ENCODE measurements at places on chromosomes 3 and 15. TPM values are rescaled to one million over a fixed set of nuclear protein-coding genes. Genes with fewer than 3 reads are reported as not detected.

Gene BBX
- 45.0 TPM for total RNA-seq

Gene PPP1R14D
- 0.25 TPM for total RNA-seq

Gene ATP13A5
- not detected for total RNA-seq

- no peak for DNase-seq
- H3K27ac ChIP-seq: peak overlapping the region; percentile 30
- peaks cover 57% of the 10 kb centered on the region for H3K36me3 ChIP-seq
Observed at GRCh38 chr3:66450390-66451022, 50.3 kb downstream of the LRIG1 start.

DNA sequence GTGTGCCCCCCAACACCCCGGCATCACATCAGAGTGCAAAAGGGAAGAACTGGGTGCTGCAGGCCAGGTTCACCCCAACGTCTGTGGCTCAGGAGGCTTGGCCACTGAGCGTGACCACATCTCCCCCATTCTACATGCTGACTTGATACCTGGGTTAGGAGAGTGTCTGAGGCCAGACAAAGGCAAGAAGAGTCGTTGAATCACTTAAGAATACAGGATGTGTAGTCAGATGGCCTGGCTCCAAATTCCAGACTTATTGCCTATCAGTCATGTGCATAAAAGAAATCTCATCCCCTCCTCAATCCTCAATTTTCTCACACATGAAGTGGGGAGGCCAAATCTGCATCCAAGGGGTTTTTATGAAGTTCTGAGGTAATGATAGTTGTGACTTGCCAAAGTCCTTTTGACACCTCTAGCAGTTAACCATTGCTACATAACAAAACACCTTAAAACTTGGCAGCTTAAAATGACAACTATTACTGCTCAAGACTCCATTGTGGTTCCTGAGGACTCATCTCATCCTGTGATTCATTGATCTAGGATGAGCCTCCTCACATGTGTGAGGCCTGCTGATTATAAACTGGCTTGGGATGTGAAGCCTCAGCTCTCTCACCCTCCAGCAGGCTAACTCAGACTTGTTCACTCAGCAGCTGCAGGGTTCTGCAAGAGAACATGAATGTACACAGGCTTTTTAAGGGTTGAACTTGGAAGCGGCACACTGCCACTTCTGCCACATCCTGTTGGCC is 138.8 kb upstream of the TLE3 start:
- H3K27ac ChIP-seq: no peak overlapping the region
- H3K36me3 ChIP-seq: peaks cover 14% of the 10 kb centered on the region
- H3K4me1 ChIP-seq: no peaks in the 10 kb centered on the region
- peaks cover 4% of the 10 kb centered on the region for H3K27me3 ChIP-seq
- no peak overlapping the region for H3K4me3 ChIP-seq
- no peak for DNase-seq

DNA sequence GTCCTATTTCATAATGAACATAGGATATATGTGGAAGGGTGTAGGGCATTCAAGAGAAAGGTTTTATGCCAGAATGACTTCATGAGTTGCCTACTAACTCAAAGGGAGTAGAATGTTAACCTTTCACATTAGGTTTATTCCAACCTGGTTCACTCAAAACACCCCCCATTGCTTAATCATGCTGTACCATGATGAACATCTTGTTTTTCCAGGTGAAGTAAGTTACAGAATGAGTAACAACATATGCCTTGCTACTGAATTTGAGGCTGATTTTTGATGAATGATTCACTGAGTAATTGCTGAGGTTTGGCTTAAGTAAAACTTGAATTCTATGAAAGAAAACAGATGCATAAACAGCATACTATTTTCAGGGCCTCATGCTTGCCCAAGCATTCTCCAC is 5.9 kb upstream of the CLDN16 start:
- no peak for DNase-seq
- no peaks in the 10 kb centered on the region for H3K27me3 ChIP-seq
- H3K4me1 ChIP-seq: peaks cover 12% of the 10 kb centered on the region
- no peaks in the 10 kb centered on the region for H3K36me3 ChIP-seq

Gene IL17RB
- 5.6 TPM for total RNA-seq

GRCh38 chr15:64982472-64982871 is 7.2 kb downstream of the SPG21 start:
- H3K27ac ChIP-seq: no peak overlapping the region
- H3K27me3 ChIP-seq: no peaks in the 10 kb centered on the region
- H3K4me1 ChIP-seq: peaks cover 28% of the 10 kb centered on the region

DNA sequence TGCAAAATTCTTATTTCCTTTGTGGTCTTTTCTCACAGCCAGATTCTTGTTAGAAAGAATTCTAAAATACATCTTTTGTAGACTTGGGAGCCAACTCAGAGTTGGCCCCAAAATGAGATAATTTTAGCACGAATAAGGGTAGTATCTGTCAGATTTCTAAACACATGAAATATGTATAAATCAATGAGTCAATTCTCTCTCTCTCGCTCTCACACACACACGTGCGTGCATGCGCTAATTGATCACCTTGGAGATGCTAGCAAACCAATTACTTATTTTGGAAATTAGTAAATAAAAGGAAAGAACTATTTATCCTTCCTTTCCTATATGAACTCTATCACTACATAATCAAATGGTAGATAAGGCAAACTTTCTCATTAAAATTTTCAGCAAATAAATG is 32.9 kb upstream of the PIK3R4 start:
- no peaks in the 10 kb centered on the region for H3K4me1 ChIP-seq
- no peak for DNase-seq
- no peaks in the 10 kb centered on the region for H3K36me3 ChIP-seq
- no peaks in the 10 kb centered on the region for H3K27me3 ChIP-seq
- no peak overlapping the region for H3K4me3 ChIP-seq

DNA sequence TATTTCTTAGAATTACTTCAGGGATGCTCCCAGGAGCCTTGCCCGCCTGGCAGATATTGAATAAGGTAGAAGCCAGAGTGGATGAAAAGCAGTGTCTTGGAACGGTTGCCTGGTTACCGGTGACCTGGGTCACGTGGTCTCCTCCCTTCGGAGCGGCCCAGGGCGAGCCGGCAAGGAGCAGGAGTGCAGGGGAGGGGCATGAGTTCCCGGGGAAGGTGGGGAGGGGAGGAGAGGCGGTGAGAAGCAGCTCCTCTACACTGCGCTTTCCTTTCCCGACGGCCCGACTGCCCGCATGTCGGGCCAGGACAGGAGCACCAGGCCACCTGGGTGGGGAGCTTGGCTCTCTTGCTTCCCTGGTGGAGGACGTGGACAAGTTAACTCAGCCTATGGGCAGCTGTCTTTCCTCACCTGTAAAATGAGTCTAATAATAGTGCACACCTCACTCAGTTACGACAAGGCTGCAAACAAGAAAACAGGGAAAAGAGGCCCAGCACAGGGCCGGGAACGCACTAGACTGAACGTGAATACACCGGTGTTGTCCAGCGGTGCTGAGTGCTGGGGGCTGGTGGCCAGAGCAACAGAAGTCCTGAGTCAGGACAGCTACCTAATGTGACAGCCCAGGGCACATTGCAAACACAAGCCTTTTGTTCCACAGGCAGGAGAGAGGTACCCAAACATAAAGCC is 198.3 kb downstream of the ADAMTS9 start:
- DNase-seq: peak; percentile 88
- H3K4me1 ChIP-seq: peaks cover 37% of the 10 kb centered on the region
- H3K27me3 ChIP-seq: peaks cover 25% of the 10 kb centered on the region
- H3K36me3 ChIP-seq: no peaks in the 10 kb centered on the region

DNA sequence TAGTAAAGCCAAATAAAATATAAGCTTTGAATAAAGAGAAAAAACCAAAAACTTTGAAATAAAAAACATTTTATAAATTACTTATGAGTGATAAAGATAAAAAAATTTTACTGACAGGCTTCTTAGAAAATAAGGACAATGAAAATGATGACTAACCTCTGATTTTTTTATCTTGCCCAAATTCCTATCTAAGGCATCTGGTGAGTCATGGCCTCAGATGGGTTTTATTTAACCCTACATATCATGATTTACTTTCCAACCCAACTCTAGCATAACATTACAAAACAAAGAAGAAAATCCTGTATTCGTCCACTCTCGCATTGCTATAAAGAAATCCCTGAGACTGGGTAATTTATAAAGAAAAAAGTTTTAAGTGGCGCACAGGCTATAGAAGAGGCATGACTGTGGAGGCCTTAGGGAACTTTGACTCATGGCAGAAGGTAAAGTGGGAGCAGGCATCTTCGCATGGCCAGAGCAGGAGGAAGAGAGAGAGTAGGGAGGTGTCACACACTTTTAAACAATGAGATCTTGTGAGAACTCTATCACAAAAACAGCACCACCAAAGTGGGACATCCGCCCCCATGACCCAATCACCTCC is 152.1 kb downstream of the NEK10 start:
- H3K4me1 ChIP-seq: peaks cover 34% of the 10 kb centered on the region
- no peak for DNase-seq
- H3K4me3 ChIP-seq: no peak overlapping the region
- H3K27me3 ChIP-seq: no peaks in the 10 kb centered on the region

DNA sequence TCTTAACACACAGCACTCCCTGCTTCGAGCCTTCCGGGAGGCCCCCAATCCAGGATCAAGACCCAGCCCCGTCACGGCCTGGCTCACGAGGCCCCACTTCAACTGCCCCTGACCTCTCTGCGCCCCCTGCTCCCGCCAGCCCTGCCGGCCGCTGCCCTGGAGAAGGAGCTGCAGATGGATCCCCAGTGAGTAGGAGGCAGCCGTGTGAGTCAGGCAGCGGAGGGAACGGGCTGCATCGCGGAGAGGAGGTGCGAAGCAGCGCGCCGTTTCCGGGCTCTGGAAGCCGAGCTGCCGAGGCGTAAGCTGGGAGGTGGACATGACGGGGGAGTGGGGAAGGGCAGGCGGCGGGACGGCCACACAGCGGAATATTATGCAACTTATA is 133.4 kb downstream of the TPRA1 start:
- no peaks in the 10 kb centered on the region for H3K36me3 ChIP-seq
- H3K27me3 ChIP-seq: peaks cover 56% of the 10 kb centered on the region
- peak overlapping the region; percentile 38 for H3K4me3 ChIP-seq

DNA sequence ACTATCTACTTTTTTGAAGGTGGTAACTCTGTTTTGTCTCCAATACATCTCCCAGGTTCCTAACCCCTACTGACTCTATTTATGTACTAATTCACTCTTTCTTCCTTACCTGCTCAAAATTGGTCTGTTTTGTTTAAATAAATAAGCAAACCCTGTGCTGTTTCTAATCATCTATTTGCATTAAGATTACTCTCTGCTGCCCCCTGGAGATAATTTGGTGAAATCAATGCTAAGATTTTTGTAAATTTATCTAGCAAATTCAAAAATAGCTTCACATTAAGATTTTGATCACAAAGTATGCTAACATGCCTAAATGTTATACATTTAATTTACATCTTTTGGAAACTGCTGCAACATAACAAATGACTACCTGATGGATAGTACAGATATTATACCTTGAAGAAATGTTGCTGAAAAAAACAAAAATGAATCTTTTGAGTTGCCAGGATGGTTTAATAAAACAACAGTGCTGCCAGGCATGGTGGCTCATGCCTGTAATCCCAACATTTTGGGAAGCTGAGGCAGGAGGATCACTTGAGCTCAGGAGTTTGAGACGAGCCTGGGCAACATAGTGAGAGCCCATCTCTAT is 4.4 kb upstream of the CD200R1 start:
- no peak overlapping the region for H3K4me3 ChIP-seq
- H3K36me3 ChIP-seq: no peaks in the 10 kb centered on the region
- no peaks in the 10 kb centered on the region for H3K27me3 ChIP-seq

Gene CCDC54
- total RNA-seq: not detected

Data from WTC11 (cell line).